Large intestine (tissue), 12 donors: ENCODE measurements at places on chromosomes 7 and 10. TPM values are rescaled to one million over a fixed set of nuclear protein-coding genes. Genes with fewer than 3 reads are reported as not detected.

DNA sequence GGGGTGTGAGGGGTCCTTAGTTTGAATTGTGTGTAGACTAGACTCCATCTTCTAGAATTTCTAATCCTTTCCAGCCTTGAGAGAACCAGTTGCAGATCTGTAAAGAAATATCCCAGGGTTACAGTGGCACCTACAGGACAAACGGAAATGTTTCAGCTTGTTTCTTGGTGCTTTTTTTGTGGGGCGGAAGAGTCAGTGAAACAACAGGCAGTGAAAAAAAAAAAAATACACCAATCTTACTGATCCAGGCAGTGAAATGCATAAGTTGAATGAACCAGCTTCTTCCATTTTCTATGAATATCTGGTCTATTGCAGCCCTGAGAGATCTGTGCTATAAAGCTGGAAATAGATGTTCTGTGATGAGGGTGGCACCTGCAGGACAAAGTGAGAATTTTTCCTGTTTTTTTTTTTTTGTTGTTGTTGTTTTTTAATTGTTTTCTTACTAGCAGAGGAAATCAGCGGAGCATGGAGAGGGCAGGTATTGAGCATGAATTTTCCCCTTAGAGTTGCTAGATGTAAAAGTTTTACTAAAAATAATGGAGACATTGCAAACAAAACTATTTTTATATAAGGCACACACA is 81.9 kb upstream of the DYNC1I1 start:
- DNase-seq: peak; percentile 56

GRCh38 chr10:95987685-95988426 is 55.5 kb upstream of the CCNJ start:
- no peak for DNase-seq

Gene ABCC2
- polyA plus RNA-seq: 94.3 TPM

DNA sequence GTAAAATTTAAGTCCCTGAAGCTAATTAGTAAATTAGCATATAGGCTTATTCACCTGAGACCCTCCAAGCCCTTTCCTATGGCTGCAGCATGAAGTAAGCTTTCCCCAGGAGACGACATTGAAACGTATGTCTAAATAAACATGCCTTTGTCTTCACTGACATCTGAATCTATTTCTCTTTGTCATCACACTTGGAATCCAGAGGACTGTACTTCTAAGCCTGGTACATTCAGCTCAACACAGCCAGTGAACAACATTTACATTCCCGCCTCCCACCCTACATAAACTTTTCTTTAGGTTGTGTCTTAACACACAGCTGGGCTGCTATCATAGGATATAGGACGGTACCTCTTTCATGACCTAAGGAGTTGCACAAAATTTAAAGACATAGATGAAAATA is 414.4 kb downstream of the SFMBT2 start:
- no peak for DNase-seq

DNA sequence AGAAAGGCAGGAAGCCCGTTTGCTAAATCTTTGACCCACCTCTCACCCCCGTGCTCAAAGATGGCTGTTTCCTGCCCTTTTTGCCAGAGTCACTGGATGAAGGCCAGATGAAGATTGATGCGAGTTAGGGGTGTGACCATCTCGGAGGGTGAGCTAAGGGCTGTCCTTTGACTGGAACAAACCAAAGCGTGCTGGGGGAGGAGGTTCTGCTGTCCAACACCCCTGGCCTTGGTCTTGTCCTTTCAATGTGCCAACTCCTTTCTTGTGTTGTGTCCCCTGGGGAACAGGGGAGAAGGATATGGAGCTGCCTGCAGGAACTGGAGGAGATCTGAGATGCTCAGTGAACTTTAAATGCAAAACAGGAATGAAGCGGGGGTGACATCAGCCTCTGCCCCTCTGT is 90.3 kb upstream of the ADAM12 start:
- no peak for DNase-seq

GRCh38 chr10:36038316-36038955 is 396.3 kb upstream of the FZD8 start:
- no peak for DNase-seq

- DNase-seq: no peak
Measured at GRCh38 chr7:93150200-93150835, 2.1 kb upstream of the SAMD9L start.

Gene UCMA
- not detected for polyA plus RNA-seq

DNA sequence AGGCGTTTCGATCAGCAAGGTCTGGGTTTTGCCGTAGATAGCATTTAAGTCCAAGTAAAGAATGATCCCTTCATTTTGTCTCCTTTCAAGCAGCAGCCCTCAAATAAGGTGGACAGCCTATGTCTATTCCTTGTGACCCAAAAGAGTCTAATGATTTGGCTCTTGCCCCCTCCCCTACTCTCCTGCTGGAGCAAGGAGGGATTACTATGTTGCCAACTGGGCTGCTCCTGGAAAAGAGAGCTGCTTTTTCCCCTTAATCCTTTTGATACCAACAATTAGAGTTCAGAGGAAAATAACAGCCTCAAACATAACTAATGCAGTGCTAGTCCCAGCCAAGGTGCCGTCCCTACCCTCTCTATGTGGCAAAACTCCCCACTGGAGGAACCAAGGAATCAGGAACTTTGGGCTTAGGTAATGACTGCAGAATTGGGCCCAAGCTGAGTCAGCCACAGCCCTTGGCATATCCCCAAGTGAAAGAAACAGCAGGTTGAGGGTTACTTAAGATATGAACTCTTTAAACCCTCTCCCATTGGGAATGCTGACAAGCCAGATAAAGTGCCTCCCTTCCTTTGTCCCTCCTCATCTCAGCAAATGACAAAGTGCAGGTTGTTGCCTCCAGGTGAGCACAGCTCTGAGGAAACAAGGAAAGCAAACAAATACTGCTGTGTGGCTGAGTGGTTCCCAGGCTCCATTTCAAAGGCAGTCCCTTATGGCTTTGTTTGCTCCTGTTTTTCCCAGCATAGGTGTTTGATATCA is 643.7 kb downstream of the INHBA start:
- DNase-seq: no peak

GRCh38 chr7:2501947-2502646 is 17.5 kb upstream of the LFNG start:
- DNase-seq: no peak

DNA sequence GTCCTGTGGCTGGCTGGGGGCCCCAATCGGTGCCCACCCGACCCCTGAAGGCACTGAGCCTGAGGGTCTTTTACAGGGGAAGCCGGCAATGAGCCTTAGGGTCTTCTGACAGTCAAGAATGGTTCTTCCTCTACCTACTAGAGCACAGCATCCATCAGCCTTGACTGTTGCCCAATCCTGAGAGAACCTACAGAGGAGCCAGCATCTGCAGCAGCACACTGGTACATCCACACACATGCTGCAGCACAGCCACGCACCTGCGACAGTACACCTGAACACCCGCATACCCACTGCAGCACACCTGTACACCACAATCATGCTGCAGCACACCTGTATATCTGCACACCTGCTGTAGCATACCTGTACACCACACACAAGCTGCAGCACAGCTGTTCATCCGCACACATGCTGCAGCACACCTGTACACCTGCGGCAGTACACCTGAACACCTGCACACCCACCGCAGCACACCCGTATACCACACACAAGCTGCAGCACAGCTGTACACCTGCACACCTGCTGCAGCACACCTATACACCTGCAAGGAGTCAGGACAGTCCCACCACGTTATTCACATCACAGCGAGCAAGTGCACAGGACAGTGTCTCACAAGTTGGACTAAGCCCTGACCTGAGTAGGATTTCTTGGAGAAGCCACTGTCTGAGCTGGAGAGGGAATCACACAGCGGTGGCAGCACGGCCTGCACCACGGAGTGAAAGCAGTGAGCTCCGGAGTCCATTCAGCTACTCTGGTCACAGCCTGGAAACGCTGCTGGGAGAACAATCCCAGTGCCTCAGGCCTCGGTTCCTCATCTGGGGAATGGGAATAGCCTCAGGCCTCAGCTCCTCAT is 56.4 kb downstream of the VIPR2 start:
- no peak for DNase-seq

GRCh38 chr10:80553436-80553835 is 15.7 kb downstream of the SH2D4B start:
- DNase-seq: no peak

GRCh38 chr10:101485681-101486554 is 102.1 kb downstream of the POLL start:
- DNase-seq: peak; percentile 13

DNA sequence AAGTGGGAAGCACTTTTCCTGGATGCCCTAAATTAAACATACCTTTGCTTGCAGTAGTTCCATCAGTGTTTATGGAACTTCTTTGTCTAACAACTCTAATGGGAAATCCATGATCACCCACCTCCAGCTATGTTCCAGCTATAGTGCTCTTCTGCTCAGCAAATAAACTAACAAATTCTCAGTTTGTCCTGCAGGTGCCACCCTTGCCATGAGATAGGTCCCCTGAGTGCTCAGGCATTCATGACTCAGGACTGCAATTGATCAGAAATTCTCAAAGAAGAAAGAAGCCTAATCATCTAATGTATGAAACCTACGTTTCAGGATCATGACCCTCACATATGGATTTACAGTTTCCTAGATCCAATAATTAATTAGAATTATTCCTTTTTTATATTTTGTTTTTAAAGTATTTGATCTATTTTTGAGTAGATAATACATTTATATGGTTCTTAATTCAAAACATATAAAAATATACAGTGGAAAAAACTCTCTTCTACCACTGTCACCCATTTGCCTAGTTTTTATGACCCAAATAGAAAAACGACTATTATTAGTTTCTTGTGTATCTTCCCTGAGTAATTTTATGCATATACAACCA is 48.7 kb upstream of the DYNC1I1 start:
- peak; percentile 20 for DNase-seq

Gene UPK3B
- polyA plus RNA-seq: 48.0 TPM

DNA sequence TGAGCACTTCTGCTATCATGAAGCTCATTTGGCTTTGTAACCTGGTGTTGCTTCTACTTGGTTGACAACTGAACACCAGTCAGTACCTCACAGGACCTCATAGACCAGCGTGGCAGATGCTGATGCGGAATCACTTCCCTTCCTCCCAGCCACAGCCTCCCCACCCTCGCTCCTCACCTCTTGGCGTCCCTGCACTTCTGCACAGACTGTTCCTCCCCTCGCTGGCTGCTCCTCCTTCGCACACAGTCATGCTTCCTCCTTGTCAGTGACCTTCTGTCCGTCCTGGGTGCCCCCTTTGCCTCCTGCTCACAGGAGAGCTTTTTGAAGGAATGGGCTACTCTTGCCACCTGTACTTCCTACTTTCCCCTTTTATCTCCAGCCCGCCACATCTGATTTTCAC is 61.4 kb upstream of the CTBP2 start:
- DNase-seq: no peak

GRCh38 chr10:132551093-132551807 is 13.7 kb downstream of the INPP5A start:
- no peak for DNase-seq

DNA sequence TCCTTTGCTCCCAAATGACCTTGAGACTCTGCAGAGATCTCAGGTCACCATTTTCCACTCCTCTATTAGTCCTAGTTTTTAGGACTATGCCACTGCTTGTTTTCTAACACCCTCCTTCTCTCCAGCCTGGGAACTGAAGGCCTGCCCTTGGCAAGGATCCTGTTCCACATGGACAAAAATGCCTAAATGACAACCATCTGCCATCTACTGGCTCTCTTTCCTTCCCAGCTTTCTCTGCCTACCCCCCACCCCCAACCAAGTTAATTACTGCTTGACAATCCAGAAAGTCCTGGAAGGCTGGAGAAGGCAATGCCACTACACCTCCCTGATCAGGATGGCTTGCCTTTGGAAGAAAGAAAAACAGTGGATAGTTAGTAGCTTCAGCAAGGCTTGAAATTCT is 44.8 kb upstream of the SP8 start:
- no peak for DNase-seq

GRCh38 chr7:5586279-5586962 is 162.8 kb upstream of the TNRC18 start:
- no peak for DNase-seq

Gene FGFBP3
- polyA plus RNA-seq: 1.9 TPM

Gene SYCE1
- polyA plus RNA-seq: 0.51 TPM

- DNase-seq: no peak
Measured at GRCh38 chr10:33189808-33190207, 144.7 kb downstream of the NRP1 start.

DNA sequence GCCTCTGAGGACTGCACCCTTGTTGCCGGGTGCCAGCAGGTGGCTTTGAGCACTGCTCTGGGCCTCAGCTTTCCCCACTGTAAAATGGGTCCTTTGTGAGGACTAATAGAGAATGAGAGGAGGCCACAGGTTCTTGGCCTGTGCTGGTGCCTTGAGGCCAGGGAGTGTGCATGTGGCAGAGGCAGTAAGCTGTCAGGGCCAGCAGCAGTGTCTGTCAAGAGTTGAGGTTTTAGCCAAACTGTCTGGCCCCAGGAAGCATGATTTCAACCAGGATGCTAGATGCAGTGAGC is 13.5 kb downstream of the NACAD start:
- DNase-seq: no peak

Gene PAPOLB
- polyA plus RNA-seq: 0.03 TPM

Gene CAMK2B
- 4.4 TPM for polyA plus RNA-seq

DNA sequence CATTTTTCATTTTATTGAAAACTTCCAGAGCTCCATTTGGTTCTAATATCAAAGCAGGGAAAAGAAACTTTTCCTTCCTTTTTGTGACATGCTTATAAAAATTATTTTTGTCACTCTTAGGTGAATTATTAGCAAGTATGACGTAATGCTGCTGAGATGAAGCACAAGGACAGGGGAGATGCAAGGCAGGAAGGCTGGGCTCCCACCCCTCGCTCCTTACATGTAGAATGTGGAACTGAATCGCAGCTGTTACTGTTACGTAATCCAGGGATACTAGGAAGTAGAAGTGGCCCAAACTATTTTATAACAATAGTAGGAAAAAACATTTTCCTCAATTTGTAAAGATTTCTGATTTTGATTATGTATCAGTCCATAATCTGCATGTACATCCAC is 17.1 kb upstream of the GTPBP4 start:
- DNase-seq: peak; percentile 48

Gene SLC13A4
- polyA plus RNA-seq: 1.1 TPM

- DNase-seq: peak; percentile 89
Measured at GRCh38 chr10:92891885-92892690, 43.8 kb downstream of the EXOC6 start.

Gene MCM10
- polyA plus RNA-seq: 4.7 TPM

DNA sequence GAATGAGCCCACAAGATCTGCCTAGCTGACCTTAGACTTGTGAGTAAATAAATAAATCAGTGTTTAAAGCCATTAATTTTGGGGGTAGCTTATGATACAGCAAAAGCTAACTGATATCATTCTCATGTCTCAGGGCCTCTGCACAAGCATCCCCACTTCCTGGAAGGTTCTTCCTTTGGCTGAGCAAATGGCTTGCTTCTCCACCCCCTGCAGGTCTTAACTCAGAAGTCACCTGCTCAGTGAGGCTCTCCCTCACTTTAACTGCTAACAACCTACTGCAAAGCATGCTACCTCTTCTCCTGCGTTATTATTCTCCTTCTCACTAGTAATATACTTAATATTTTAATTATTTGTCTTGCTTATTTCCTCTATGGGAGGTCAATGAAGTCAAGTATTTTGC is 167.3 kb downstream of the TPK1 start:
- DNase-seq: no peak

GRCh38 chr7:153061910-153062528 is 302.5 kb downstream of the ACTR3B start:
- DNase-seq: no peak

- DNase-seq: peak; percentile 58
Measured at GRCh38 chr10:91582153-91582554, 50.7 kb downstream of the PPP1R3C start.
